ENCODE measurements at places on chromosomes 6 and 20. TPM values are rescaled to one million over a fixed set of nuclear protein-coding genes. Genes with fewer than 3 reads are reported as not detected.

DNA sequence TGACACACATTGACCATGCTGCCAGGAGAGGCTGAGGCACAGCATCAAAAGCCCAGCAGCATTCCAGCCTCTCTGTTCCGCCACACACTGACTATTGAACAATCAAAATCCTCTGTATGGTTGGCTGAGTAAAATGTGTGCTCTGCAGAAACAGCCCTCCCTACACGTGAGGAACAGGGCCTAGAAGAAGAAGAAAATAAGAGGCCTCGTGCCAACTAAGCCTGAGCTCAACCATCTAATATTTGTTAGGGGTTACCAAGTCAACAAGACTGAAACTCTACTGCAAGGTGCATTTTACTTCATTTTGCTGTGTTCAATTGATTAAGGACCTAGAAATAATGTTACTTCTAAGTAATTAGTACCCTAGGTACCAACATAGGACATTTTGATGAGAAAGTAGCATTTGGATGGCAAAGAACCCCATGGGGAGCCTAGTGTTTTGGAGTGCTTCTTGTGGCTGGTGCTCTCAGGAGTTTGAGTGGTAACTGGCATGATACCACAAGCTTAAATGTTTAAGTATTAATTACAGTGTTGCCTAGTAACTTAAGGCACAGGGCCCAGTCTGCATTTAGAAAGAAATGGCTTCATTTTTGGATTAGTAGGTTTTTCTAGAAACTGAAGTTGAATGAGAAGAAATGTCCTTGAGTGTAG, 146.6 kb upstream of the PLN start:
- no peak for DNase-seq

Gene TXLNB
- 0.50 TPM for total RNA-seq

GRCh38 chr6:121510568-121511177, 75.2 kb downstream of the GJA1 start:
- DNase-seq = no peak

GRCh38 chr6:156854466-156855161, 77.4 kb downstream of the ARID1B start:
- no peak for DNase-seq

All from natural killer cell (primary cell).